ENCODE measurements at places on chromosomes 12 and 14.

GRCh38 chr12:5455045-5455444 lies 23.1 kb downstream of the NTF3 start:
- H3K4me3 ChIP-seq, result no peak overlapping the region
- DNase-seq, result no peak
- H3K27me3 ChIP-seq, result no peaks in the 10 kb centered on the region
- peaks cover 3% of the 10 kb centered on the region for H3K36me3 ChIP-seq
- H3K27ac ChIP-seq, result no peak overlapping the region

DNA sequence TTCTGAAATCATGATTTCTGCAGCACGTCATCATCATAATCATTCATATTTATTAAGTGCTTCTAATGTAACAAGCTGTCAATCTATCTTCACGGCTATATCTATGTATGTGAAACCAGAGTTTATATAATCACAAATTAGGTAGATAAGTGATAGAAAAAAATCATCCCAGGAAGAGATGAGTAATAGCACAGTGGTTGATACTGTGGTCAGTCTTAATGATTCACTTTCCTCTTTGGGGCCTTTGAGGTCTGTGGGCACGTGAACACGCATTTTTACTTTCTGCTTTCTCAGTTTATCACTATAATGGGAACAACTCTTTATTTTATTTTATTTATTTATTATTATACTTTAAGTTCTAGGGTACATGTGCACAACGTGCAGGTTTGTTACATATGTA lies 265.9 kb upstream of the NOVA1 start:
- no peak overlapping the region for H3K27ac ChIP-seq
- no peaks in the 10 kb centered on the region for H3K36me3 ChIP-seq
- H3K4me3 ChIP-seq, result no peak overlapping the region
- no peak for DNase-seq

DNA sequence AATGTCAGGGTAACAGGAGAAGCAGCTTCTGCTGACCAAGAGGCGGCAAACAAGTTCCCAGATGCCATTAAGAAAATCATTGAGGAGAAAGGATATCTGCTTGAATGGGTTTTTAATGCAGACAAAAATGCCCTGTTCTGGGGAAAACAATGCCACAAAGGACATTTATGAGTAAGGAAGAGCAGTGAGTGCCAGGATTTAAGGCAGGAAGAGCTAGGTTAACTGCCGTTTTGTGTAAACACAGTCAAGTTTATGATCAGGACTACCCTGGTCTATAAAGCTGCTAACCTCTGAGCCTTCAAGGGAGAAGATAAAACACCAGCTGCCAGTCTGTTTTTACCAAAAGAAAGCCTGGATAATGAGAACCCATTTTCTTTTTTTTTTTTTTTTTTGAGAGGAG lies 8.5 kb downstream of the MAPKAPK5 start:
- H3K4me1 ChIP-seq, result peaks cover 26% of the 10 kb centered on the region
- H3K27ac ChIP-seq, result no peak overlapping the region
- no peaks in the 10 kb centered on the region for H3K27me3 ChIP-seq
- peaks cover 19% of the 10 kb centered on the region for H3K36me3 ChIP-seq
- no peak overlapping the region for H3K4me3 ChIP-seq
- DNase-seq, result no peak

DNA sequence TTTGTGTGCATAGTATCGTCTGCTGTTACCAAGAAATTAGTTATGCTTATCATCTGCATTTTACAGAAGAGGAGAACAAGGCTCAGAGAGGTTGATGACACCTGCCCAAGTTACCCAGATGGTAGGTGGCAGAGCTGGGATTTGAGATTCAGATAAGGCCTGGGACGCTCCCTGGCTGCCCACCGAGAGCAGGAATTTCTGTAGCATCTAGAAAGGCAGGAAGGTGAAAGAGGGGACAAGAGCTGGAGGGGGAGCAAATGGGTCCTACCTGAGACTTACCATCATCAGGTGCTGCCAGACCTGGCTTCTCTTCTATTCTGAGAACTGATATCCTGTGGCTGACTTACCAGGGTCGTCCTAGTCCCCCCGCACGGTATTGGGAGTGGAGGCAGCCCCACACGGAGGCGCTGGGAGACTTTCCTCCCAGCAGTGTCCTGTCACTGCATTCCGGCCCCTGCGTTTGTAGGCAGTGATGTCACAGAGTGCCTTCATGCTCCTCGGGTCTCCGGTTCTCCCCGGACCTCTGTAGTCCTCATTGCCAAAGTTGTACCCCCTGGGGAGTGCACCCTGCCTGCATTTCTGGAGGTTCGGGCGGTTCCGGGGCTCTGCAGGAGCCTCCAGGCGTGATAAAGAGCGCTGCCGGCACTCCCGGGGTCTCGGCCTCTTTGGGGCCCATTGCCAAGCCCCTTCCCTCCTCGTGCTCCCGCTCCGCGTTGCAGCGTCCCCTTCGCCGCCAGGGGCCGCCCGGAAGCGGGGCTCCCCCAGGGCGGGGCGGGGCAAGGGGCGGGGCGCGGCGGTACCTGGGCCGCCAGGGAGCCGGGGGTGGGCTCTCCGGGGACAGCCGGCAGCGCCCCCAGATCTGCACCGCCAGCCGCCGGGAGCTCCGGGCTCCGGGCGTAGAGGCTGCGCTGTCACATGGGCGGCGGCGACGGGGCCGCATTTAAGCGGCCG lies at the start of gene CABP1:
Gene CABP1 (plus strand): TSS at position 856 of the 951 bp plus-strand sequence. CDS start 60 bp downstream, at position 916.
- H3K4me1 ChIP-seq, result peaks cover 5% of the 10 kb centered on the region
- peaks cover 39% of the 10 kb centered on the region for H3K27me3 ChIP-seq
- no peaks in the 10 kb centered on the region for H3K36me3 ChIP-seq
- no peak within 1 kb of the TSS for H3K27ac ChIP-seq

DNA sequence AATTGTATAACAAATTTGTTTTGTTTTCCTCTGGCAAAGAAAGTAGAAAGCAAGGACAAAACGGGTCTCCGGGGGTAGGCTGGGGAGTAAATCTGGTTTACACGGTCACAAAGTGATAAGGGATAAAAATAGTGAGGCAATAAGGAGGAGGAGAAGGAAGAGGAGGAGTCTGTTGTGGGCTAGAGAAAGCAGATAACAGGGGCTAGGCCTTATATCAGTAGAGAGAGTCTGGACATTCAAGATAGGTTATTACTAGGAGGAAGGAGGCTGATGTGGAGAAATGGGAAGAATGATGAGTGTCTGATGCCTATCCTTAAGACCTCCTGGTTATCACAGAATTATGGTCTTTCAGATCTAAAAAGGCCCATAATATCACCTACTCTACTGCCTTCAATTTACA lies 83.2 kb upstream of the SSTR1 start:
- peaks cover 9% of the 10 kb centered on the region for H3K4me1 ChIP-seq
- DNase-seq, result no peak
- H3K36me3 ChIP-seq, result no peaks in the 10 kb centered on the region
- H3K27ac ChIP-seq, result no peak overlapping the region

GRCh38 chr12:45532113-45532512 lies 197.4 kb upstream of the ARID2 start:
- H3K27ac ChIP-seq, result no peak overlapping the region
- DNase-seq, result no peak
- no peak overlapping the region for H3K4me3 ChIP-seq
- H3K27me3 ChIP-seq, result peaks cover 21% of the 10 kb centered on the region
- no peaks in the 10 kb centered on the region for H3K36me3 ChIP-seq

DNA sequence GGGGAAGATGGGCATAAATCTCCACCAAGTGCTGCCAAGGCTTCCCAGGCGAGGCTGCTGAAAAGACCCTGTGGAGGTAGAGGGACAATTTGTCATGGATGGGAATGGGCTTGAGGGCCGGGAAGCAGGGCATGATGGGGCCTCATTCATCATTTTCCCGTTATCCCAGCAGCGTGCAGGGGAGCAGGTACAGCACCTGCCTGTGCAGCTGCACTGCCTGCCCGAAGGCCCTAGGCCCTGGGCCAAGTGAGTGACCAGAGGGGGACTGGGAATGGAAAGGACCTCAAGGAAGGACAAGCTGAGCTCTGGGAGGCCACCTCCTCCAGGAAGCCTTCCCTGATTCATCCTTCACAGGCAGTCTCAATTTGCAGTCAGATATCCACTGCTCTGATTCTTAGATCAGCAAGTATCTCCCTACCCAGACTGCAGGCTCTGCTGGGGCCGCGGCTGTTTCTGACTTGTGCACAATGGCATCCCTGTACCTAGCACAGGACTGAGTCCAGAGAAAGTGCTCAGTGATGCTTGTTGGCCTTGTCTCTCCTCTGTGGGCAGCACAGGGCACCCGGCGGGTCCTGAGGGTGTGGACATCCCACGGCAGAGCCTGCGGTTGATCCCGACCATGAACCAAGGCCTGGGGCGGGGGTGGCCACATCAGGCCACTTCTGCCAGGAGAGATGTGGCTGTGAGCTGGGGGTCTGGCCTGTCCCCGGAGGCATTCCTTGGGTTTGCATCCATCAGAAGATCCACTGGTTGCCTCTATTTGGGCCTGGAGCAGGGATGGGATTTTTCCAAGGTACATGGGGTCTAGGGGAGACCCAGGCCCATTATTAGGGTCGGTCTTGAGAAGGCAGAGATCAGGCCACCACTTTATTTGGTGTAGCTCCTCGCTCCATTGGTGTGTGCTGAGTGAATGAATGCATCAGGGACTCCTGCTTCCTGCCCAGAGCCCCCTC lies 167.3 kb upstream of the RTL1 start:
- H3K27me3 ChIP-seq, result peaks cover 50% of the 10 kb centered on the region
- H3K4me1 ChIP-seq, result no peaks in the 10 kb centered on the region
- DNase-seq, result no peak
- H3K27ac ChIP-seq, result no peak overlapping the region
- H3K4me3 ChIP-seq, result no peak overlapping the region

- peak overlapping the region; percentile 96 for H3K4me3 ChIP-seq
- peaks cover 18% of the 10 kb centered on the region for H3K36me3 ChIP-seq
- no peak for DNase-seq
- H3K27ac ChIP-seq, result peak overlapping the region; percentile 88
- peaks cover 21% of the 10 kb centered on the region for H3K27me3 ChIP-seq
- peaks cover 53% of the 10 kb centered on the region for H3K4me1 ChIP-seq
These were observed 1.4 kb downstream of the ETNK1 start for GRCh38 chr12:22626406-22626805.
